ENCODE measurements at places on chromosomes 1 and 21.

DNA sequence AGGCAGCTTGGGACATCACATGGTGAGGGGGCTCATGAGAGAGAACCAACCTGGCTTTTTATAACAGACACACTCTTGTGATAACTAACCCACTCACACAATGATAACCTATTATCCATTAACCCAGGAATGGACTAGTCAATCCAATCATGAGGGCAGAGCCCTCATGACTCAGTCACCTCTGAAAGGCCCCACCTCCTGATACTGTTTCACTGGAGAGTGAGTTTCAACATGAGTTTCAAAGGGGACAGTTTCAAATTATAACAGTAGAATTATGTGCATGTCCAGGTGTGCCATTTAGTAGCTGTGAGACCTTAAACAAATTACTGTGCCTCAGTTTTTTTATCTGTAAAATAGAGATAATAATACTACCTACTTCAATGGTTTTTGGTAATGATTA lies 47.6 kb upstream of the PPP2R5A start:
- peak; percentile 73 for DNase-seq

DNA sequence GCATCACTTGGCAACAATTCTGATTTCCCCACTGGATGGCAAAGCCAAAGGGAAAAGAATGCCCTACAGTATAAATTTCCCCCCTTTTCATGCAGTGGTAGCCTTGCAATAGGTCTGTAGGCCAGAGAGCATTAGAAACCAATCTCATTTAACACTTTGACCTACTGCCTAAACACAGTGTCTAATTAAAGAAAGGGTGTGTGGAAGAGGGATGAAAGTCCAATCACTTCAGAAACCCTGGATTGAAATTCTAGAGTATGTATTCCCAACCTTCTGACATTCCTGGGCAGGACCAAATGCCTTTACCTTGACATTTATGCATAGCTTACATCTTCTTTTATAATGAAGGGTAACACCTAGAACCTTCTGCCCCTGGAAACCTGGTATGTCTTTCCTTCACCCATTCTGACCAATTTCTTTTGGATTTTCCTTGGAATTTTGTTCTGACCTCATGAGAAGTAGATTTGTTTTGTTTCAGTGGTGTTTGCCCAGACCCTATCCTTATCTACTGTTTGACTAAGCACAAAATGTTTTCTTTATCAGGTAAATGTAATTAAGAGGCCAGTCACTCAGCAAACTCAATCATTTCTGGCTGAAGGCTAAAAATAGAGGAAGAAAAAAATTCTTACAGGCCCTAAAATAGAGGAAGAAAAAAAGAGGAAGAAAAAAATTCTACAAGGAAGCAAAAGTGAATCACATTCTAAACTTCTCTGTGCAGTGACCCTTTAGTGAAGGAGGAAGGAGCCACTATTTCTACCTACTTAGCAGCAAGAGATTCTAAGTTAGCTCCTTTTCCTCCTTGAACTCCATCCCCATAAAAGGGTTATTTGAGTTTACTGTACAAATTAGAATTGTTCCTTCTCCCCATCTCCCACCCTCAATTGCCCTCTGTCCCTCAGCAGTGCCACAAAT lies 129.5 kb upstream of the DSCAM start:
- no peak for DNase-seq

DNA sequence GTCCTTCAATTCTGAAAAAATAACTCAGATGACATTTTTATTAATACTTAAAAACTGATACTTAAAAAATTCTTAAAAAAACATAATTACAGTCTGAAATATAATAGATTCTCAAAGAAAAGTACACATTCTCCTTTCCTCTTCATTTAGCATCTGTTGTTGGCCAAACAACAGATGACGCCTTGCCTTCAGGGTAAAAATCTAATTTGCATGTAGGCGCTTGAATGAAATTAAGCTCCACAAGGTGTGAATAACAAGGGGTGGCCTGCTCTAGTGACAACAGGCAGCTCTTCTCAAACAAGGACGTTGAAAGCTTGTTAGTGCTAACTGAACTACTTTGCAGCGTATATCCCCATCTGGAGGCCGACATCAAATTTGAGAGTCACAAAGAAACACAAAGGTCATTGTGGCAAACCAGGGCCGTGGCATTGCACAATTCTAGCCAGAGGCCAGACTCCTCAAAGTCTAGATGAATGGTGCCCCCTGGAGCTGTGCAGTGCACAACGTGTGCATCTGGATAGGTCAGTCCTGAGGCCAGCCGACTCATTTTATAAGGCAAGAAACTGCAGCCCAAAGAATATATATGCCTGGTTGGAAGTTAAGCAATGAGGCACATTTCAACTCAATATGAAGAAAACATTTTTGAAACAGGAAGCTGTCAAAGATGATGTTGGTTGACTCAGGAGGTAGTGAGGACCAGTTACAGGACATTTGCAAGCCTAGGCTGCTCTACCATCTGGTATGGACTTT lies 459.2 kb upstream of the RUNX1 start:
- DNase-seq = no peak

GRCh38 chr1:225963735-225964530 lies 22.9 kb upstream of the LEFTY2 start:
- DNase-seq = no peak

GRCh38 chr1:210645582-210646257 lies 317.0 kb downstream of the HHAT start:
- no peak for DNase-seq

DNA sequence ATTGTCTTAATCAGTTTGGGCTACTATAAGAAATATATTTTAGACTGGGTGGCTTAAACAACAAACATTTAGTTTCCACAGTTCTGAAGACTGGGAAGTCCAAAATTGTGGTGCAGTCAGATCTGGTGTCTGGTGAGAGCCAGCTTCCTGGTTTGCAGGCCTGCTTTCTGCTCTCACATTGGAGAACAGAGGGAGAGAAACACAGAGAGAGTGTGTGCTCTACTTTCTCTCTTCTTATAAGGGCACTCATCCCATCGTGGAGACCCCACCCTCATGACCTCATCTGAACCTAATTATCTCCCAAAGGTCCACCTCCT lies 4.1 kb downstream of the LEPR start:
- DNase-seq = no peak

GRCh38 chr1:46131712-46132528 lies 509 bp downstream of the PIK3R3 start:
- no peak for DNase-seq

GRCh38 chr21:36811762-36812161 lies 112.8 kb downstream of the SIM2 start:
- DNase-seq = no peak

- no peak for DNase-seq
These were observed 10.7 kb downstream of the EPHA2 start for GRCh38 chr1:16145030-16145661.

DNA sequence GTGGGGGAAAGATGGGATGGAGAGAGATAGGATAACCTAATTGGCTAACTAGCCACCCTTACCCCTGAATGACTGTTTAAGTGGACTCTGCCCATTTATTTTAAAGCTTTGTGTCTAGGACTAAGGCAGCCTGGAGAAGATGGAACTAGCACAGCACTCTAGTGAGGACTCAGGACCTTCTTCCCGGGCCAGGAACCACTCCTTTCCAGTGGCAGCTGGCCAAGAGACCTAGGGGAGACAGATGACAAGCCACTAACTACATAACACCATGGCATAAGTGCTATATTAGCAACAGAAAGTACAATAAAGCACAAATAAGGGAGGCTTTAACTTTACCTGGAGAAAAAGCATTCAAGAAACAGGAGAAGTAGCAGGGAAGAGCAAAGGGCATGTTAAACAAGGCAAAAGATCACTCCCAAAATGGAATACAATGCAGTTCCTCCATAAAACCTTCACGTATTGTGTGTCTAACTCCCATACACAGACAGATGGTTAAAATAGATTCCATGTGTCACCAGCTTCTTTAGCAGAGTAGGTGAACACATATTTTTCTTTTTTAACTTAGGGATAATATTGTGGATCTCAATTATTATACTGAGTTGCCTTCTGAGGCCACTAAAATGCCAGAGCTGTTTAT lies 20.6 kb downstream of the CLCA1 start:
- DNase-seq = no peak

GRCh38 chr1:61259379-61260148 lies 177.2 kb downstream of the NFIA start:
- no peak for DNase-seq

- no peak for DNase-seq
These were observed 84.9 kb downstream of the ITPKB start for GRCh38 chr1:226654046-226654667.

GRCh38 chr1:111814305-111814628 lies 58.6 kb downstream of the DDX20 start:
- DNase-seq = no peak

GRCh38 chr1:8424539-8425116 lies 106.7 kb downstream of the SLC45A1 start:
- no peak for DNase-seq

DNA sequence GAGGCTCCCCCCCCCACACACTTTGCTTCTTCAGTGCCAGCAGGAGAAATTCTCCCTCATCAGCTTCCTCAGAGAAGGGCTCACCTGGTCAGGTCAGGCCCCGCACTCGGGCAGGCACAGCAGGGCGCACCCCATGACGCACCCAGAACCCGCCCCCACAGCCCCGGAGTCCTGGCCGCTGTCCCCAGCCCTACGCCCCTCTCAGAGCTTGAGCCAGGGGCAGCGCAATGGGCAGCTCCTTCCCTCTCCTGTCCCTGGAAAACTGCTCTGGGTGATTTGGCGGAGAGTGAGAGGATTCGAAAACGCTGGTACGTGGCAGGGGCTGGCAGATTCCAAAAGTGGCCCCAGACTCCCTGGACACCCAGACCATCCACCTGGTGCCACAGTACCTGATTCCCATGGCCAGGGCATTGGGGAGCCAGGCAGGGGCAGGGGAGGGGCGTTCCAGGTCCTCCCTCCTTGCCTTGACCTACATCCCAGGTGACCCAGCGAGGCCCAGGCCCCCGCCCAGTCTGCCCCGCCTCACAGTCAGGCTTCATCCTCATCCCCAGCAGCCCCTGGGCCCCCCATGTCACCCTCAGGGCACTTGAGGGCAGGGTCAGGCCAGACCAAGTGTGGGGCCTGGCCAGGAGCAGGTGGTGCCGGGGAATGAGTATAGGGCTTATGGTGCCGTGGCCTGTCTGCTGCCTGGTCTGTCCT lies 23.7 kb downstream of the RRP1 start:
- no peak for DNase-seq

DNA sequence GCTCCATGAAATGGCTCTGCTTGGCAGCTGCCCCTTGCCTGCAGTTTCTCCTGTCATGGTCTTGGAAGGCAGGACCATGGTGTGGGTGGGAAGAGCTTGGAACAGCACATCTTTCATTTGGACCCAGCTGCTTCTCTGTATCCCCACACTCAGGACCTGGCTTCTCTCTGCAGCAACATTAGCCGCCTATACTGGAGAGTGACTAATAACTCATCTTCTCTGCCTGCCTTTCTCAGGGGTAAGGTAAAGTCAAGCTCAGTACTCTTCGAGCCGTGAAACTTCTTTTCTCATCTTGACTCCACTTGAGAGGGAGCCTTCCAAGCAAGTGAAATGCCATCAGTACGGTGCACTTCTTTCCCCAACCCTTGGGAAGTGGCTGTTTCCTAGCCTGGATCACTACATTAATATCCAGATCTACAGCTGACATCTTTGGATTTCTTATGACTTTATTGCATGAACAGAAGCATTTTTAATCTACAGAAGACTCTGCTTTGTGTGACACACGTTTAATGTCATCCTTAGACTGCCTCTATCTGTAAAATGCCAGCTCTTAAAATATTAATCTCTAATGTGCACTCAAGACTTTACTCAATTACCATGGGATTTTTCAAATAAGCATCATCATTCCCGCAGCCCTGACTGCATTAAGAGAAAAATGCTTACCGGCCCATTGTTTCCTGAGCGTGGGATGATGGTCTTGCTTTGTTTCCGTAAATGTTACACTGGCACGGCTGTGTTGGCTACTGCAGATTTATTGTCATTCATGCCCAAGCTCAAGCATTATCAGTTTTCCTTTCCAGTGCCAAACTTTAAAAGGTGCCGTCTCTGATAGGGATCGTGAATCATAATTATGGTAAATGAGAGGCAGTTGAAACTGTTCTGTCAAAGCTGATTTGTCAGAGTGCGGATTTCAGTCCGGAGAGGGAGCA lies 242.9 kb downstream of the HHAT start:
- no peak for DNase-seq

- no peak for DNase-seq
These were observed 56.3 kb upstream of the NEK2 start for GRCh38 chr1:211731456-211732292.

DNA sequence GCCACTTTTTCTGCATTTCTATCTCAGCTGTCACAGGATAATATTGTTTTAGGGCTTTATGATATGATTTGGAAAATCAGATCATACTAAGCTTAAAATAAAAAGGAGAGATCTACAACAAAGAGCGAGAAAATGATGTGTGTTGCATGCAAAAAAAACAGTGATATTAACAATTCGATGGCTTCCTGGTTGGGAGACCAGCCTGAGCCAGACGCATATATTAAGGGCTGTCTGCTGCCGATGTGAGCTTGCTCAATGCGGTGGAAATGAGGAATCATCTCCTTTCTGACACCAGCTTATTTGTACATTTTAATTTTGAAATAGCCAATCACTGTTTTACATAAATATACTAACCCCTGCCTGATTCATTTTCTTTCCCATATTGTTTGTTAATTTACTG lies 862.6 kb downstream of the USP25 start:
- no peak for DNase-seq

DNA sequence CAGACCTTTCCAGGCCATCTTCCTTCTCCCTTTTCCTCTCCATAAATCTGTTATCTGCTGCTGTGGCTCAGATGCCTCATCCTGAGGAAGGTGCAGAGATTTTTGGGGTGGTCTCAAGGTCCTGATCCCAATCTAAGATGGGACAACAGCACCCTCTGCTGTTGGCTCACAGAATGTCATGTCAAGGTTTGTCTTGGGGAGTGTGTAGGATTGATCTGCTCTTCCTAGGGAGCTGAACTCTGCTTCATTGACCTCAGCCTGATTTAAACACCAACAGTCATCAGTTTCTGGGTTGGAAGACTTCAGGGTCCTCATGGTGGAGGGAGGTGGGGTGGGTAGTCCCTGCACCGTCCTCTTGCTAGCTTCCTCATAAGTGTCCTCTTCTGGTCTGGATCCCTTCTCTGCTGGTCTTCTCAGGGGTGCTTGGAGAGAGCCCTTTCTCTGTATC lies 62.8 kb upstream of the LAX1 start:
- DNase-seq = no peak

DNA sequence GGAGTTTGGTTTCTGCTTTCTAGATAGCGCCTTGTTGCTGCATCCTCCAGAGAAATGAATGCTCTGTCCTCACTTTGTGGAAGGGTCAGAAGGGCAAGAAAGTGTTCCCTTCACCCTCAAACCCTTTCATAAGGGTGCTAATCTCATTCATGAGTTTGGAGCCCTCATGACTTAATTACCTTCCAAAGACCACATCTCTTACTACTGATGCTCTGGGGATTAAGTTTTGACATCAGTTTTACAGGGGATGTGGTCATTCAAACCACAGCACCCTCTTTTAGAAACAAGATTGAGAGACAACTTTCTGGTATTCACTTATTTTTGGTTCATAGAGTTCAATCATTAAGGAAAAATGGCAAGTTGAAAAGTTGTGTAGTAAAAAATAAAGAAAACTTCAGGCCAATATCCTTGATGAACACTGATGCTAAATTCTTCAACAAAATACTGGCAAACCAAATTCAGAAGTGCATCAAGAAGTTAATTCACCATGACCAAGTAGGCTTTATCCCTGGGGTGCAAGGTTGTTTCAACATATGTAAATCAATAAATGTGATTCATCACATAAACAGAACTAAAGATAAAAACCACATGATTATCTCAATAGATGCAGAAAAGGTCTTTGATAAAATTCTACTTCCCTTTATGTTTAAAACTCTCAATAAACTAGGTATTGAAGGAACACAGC lies 442.1 kb downstream of the PTBP2 start:
- no peak for DNase-seq

Measured in kidney epithelial cell (primary cell).